ENCODE measurements at places on chromosomes 5 and 9.

- DNase-seq, result no peak
Measured at GRCh38 chr9:132011309-132011708, 68.4 kb downstream of the MED27 start.

DNA sequence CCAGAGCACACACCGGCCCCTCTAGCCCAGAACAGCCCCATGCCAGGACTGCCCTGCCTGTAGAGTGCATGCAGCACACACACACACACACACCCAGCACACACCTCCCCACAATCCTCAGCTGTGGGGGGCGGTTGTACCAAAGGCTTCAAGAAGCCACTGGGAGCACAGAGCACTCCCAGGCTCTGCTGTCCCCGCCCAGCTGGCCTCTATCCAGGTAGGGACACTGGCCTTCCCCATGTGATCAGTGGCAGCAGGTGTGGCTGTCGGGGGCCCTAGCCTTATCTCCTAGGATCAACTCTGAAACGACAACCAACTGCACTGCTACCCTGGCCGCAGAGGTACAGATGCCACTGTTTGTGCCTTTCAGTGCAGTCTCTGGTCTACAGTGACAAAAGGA lies 2.0 kb downstream of the ANAPC2 start:
- no peak for DNase-seq

- no peak for DNase-seq
Measured at GRCh38 chr5:109901628-109901981, 211.9 kb downstream of the MAN2A1 start.

DNA sequence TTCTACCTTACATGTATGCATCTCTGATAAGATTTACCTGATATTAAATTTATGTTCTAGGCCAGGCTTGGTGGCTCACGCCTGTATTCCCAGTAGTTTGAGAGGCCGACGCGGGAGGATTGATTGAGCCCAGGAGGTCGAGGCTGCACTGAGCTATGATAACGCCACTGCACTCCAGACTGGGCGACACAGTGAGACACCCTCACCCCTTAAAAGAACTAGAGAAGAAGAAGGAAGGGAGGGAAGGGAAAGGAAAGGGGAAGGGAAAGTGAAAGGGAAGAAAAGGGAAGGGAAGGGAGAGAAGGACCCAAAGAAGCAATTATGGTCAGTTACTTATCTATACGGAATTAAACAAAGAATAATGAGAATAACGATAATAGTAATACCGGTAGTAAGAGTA lies 1.2 kb upstream of the RFK start:
- no peak for DNase-seq

DNA sequence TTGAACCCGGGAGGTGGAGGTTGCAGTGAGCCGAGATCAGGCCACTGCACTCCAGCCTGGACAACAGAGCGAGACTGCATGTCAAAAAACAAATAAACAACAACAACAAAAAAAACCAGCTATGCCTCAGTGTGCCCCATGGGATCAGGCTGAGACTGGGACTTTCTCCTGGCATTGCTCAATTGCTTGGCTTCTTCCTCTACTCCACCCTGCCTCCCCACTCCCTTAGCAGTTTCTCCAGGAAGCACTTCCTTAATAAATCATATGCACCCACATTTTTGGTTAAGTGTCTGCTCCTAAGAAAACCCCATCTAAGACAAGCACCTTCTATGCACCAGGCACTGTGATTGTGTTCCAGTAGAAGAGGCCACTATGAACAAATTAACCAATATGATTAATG lies 41.0 kb upstream of the TMEM252 start:
- DNase-seq, result no peak

DNA sequence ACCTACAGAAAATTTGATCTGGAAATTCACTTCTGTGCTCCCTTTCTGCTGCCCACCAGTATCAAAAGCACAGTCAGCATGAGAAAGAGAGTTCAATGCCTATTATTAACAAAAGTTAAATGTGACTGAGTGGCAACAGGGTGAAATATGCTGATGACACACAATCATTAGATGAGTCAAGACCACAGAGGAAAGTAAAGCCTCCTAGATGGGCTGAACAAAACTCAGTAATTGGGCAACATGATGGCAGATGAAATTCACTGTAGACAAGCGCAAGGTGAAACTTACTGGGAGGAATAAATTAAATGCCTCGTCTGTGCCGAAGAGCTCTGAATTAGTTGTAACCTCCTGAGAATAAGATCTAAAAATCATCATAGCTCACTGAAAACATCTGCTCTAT lies 752.8 kb downstream of the IRX1 start:
- no peak for DNase-seq

GRCh38 chr9:35831040-35831439 lies 2.0 kb downstream of the TMEM8B start:
- DNase-seq, result no peak

- no peak for DNase-seq
Measured at GRCh38 chr5:16970826-16971225, 34.7 kb upstream of the MYO10 start.

DNA sequence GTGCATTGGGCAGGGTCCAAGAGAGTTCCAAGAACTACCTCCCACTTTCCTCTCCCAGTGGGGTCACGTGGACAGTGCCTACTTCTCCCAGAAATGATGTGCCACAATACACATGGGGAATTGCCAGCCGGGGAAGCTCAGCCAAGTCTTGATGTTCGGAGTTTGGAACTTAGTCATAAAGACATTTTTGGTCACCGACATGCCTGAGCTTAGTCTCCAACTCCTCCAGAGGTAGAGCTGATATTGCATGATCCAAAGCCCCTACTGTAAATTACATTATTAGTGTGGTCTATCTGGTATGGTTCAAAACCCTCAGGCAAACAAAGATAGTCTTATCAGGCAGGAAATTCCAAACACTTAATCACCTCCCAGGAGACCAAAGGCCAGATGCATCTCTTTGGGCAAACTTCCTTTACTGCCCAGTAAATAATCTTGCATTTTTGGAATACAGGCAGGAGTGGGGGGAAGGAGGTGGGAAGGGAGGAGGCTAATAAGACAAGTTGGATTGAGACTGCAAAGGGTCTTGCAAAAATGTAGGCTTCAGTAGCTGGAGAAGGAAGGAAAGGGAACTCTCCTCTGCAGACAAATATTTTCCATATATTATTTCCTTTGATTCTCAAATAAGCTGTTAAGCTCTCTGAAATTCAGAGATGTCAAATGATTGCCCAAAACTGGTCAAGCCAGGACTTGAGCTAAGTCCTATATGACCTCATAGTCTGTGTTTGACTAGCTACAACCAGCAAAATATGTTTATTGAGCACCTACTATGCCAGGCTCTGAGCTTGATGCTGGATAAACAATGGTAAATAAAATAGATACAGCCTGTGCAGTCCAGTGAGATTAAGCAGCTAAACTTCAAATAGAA lies 99.4 kb downstream of the DRD1 start:
- DNase-seq, result no peak

DNA sequence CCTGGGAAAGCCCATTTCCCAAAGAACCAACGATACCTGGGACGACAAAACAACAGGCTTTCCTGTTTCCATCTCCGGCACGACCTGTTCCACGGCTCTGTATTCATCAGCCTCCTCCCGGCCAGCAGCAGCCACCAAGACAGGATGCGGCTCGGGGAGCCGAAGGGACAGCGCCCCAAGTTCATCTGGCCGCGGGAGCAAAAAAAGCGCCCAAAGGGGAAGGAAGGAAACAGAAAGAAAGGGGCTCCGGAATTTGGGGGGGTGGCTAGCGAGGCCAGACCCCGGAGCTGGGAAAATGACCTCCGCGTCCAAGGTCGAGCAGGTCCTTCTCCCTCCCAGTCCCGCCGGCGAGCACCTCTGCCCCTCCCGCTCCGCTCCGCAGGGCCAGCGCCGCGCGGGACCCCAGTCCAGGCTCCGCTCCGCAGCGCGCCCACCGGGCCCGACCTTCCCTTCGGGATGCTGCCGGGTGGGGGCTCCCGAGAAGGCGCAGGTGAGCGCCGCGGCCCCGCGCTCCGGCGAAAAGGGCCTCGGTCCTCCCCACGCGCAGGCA lies 608 bp downstream of the ELOVL7 start:
- no peak for DNase-seq

DNA sequence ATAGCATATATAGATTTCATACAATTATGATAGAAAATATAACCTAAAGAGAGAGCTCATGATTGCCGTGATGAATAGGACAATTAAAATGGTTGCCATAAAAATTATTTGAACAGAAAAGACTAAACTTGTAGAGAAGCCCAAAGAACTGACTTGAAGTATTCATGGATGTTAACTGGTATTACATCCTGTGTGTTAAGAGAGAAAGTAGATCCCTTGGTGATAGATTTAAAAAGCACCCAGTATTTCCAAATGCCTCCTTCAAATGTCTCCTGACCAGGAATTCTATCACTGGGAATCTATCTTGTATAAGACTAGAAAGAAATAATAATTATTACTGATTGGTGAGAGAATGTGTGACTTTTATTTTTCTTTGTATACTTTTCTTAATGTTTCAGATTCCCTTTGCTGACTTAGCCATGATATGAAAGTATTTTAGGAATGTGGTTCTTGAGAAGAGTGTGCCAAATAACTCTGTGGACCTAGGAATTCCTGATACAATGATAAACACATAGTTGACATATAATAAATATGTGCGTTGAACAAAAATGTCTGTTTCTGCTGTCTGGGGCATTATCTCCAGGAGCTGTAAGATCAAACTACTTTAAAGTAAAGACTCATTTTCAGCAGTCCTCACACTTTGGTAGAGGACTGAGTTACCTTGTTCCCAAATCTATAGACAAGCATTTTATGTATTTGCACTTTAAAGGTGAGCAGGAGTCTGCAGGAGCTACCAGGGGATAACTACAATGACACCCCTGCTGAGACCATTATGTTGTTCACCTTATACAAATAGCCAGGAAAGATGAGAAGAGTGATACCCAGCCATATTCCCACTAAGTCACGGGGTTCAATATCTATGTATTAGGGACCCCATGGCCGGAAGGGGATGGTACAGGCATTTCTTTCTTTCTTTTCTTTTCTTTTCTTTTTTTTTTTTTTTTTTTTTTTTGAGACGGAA lies 211.1 kb upstream of the TLE4 start:
- no peak for DNase-seq

All from NCI-H2029 treated with DMSO at 0.1 percent for 48 hours (cell line).